ENCODE measurements at places on chromosomes 5 and 9.

DNA sequence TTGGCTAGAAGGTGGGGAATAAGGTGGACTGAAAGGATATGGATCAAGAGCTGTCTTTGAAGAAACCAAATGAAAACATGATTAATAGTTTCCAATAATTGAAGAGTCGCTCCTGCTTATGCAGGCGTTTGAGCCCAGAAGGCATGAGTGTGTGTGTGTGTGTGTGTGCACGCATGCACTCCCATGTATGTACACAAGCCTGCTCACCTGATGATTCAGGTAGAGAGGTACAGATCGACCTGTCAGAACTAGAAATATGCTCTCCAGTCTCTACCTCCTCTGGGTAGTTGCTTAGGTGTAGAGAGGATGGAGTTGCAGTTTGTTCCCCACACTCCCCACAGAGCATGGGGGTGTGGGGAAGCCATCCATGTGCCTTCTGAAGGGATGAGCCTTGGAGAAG is 1.1 kb upstream of the FGF1 start:
- no peak for DNase-seq

DNA sequence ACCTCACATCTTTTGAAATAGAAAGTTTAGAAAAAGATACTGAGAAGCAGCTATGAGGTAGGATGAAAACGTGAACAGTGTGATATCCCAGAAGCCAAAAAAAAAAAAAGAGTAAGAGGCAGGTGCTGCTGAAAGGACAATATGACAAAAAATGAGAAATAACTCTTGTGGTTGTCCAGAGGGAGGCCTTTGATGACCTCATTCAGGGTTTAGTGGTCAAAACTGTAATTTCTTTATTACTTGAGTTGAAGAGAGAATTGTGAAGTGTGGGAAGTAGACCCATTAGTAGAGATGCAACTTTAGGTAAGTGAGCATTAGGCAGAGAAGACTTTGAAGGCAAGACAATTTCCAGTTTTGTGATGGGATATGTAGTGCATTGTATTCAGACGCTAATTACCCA is 1306.3 kb upstream of the ACO1 start:
- DNase-seq: no peak

DNA sequence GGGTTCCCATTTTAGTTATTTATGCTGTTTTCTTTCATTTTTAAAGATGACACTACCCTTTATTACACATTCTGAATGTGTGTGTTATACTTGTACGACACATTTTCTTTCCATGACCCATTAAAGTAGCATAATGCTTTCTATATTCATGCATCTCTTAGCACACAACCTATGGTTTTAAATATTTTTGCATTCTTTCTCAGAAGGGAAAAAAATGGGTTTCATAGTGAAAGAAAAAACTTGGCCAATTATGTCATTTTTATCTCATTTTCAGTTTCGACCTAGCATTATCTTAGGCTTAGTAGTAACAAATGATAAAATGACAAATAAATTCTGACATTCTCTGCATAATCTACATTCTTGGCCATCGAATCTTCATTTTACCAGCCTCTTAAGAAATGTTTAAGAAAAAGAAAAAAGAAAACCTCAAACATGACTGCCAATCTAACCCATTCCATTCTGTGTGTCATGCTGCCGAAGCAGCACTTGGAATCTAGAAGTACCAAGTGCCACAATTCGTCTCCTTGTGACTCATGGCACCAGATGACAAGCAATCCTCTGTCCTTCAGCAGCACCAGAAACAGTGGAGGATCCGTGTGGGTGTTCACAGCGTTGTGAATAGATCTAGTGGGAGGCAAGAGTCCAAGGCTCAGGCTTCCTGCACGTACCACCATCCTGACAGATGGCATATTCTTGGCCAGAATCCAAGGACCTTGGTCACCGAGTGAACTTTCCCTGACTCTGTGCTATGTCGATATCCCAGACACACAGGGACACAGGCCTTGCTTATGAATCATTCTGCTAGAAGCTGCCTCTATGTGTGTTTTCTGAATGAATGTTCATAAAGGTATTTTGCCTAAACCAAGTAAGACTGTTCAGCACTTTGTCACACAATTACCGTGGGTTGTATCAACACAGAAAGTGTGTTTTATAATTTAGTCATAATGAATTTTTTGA is 502.7 kb downstream of the NR2F1-AS1 start:
- peak; percentile 77 for DNase-seq

- no peak for DNase-seq
These were observed 93.1 kb downstream of the MED27 start for GRCh38 chr9:131986576-131986975.

Measured in LoVo (cell line).